ENCODE measurements at places on chromosomes 7 and 10. TPM values are rescaled to one million over a fixed set of nuclear protein-coding genes. Genes with fewer than 3 reads are reported as not detected.

GRCh38 chr7:151702961-151703360, 174.0 kb downstream of the PRKAG2 start:
- DNase-seq: no peak

DNA sequence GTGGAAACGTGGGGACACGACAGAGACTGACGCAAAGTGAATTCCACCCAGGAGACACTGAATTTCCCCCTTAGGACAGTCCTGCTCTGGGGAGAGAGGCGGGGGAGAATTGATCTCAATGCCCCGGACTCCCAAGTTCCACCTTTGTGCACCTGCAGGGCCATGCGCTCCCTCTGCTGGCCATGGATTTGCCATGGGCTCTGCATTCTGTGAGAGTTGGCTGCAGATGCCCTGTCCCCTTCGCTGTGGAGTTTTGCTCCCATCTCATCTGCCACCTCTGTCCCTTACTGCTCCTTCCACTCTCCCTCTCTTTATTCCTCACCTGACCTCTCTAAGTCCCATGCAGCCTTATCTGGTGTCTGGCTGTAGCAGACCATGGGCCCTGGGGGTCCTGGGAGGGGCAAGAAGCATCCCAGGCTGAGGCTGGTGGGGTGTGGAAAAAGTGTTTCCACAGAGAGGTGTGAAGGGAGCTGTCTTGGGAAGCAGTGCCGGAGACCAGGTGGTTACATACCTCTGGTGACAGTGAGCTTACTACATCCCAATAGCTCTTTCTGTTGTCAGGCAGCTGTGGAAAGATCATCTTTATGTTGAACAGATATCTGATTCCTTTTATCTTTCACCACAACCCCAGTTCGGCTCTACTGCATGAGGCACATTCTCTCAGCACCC, 14.3 kb downstream of the GHRHR start:
- DNase-seq: no peak

- DNase-seq: no peak
Measured at GRCh38 chr7:46003896-46004875, 83.1 kb upstream of the IGFBP3 start.

GRCh38 chr10:95363303-95363912, 72.6 kb upstream of the PDLIM1 start:
- DNase-seq: peak; percentile 34

GRCh38 chr10:123994417-123995081, 98.8 kb downstream of the CHST15 start:
- peak; percentile 72 for DNase-seq

GRCh38 chr7:15303357-15303756, 258.5 kb downstream of the AGMO start:
- DNase-seq: no peak

GRCh38 chr7:98364220-98364619, 36.7 kb downstream of the BAIAP2L1 start:
- DNase-seq: no peak

DNA sequence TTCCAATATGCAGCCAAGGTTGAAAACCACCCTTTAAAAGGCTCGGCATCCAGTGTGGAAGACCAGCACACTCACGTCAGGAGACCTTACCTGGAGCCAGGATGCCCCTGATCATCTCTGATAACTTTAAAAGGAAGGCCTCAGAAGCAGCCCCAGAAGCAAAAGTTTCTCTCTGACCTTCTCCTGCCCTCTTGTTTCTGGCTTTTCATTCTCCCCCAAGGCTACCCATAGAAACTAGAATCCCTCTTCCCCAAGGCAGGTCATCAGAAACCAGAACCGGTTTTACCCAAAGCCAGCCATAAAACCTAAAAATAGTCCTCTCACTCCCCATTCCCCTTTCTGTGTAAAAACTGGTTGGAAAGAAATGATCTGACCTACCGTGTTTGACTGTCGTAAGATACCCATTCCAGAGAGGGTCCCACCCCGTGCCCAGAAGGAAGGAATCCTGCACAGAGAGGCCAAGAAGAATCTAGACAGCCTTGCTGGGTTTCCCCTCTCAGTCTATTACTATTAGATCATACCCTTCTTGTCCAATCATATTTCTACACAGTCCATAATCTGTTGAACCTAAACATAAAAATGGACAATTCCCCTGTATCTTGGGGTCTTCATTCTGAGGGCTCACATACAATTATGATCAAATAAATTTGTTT, 17.5 kb upstream of the TSPAN14 start:
- DNase-seq: no peak

Gene LRCH4
- total RNA-seq: 101 TPM

Gene HSPA12A
- 0.04 TPM for total RNA-seq

- no peak for DNase-seq
Measured at GRCh38 chr10:114442091-114442630, 37.9 kb upstream of the AFAP1L2 start.

DNA sequence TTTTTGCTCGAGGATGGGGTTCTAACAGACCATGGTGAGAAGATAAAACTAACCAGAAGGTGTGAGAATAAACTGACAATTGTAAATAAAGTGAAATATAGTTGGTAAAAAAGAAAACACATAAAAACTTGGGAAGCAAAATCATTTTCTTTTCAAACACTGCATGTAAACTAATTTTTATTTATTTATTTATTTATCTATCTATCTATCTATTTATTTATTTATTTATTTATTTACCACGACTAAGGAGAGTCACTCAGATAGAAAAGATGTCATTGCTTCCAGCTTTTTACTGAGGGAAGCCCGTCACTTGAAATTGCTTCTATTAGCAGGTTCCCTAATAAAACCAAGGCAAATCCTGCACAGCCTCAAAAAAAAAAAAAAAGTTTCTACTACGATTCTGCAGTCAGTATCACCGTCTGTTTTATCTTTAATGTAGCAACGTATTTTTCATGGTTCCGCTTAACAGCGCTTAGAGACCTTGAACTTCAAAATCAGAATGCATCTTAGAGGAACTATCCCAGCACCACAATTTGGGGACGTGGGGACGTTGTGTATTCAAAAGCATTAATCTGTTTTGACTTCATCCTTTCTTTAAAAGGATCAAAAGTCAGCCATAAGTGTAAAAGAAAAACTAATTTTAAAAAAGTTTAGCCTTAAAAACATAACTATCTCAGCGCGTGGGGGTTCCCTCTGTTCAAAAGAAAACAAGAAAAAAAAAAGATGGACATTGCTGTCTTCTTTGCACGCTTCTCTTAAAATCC, 33.3 kb upstream of the EBLN1 start:
- no peak for DNase-seq

GRCh38 chr10:27019827-27020226, 80.5 kb downstream of the ANKRD26 start:
- DNase-seq: no peak

- DNase-seq: no peak
Measured at GRCh38 chr10:1160561-1161314, 104.6 kb downstream of the WDR37 start.

Gene CPVL
- total RNA-seq: 1.0 TPM

DNA sequence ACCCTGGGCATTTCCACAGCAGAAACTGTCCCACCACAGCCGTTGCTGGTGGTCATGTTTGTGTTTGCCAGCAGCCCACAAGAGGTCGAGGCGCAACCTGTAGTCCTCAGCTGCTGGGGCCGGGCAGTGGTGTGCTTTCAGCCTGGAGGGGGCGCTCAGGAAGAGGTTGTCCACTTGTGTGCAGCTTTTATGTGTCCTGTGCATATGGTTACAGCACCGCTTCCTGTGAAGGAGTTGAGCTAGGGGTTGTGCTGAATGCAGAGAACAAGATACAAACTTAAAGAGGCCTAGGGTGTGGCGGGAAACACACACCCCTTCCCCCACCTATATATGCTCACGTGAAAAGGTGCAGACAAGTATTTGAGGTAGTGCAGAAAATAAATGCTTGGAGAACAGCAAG, 29.5 kb upstream of the PFKFB3 start:
- peak; percentile 43 for DNase-seq

GRCh38 chr7:134922720-134923704, 63.3 kb upstream of the AGBL3 start:
- no peak for DNase-seq

Gene CALML3
- total RNA-seq: not detected

Gene AZGP1
- total RNA-seq: not detected

DNA sequence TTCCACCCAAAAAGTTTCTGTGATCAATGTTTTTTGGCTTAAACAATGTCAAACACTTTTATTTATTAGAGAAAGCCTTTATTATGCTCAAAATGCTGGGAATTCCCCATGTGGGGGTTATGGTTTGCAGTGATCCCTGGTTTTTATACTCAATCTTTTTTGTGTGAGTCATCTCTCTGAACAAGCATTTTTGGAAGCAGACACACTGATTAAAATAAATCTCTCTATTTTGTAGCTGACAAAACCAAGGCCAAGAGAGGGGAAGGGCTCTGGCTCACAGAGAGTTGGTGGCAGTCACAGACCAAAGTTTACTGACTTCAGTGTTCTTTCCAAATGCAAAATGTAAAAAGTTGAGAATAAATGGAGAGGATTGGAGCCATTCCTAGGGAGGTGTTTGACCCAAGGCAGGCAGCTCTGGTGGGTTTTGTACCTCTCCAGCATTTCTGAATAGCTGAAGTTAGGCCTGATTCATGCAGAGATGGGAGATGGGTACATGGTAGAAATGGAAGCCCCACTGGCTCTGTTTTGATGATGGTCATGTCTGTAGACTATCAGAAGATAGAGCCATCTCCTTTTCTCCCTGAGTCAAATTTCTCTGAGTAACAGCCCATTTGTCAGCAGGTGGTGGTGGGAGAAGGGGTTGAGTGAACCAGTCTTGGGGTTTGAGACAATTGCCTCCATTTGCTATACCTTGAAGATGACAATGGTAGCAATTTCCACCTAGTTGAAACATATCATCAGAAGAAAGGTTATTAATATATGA, 45.4 kb upstream of the NAMPT start:
- no peak for DNase-seq

Gene ZNF511
- total RNA-seq: 82.2 TPM

Gene BTBD16
- total RNA-seq: not detected

- no peak for DNase-seq
Measured at GRCh38 chr7:157865351-157866165, 528.8 kb downstream of the DNAJB6 start.

- no peak for DNase-seq
Measured at GRCh38 chr7:116545411-116545993, 20.7 kb downstream of the CAV1 start.

GRCh38 chr10:118340486-118340885, 1.6 kb downstream of the FAM204A start:
- no peak for DNase-seq

- no peak for DNase-seq
Measured at GRCh38 chr10:122706467-122706866, 6.8 kb upstream of the C10orf120 start.
